Stimulated activated naive B cell treated with anti-CD40 and anti-IgM and Interleukin-4, amounts not matched to agents 10 μg/mL and 1 μg/mL and 100 μg/mL, for 72 hours (primary cell): ENCODE measurements at places on chromosomes 2 and 18.

- no peaks in the 10 kb centered on the region for H3K36me3 ChIP-seq
- DNase-seq, result no peak
- H3K4me1 ChIP-seq, result no peaks in the 10 kb centered on the region
- peaks cover 61% of the 10 kb centered on the region for H3K27me3 ChIP-seq
- H3K27ac ChIP-seq, result no peak overlapping the region
Observed at GRCh38 chr2:113072584-113072983, 4.8 kb downstream of the IL1F10 start.

DNA sequence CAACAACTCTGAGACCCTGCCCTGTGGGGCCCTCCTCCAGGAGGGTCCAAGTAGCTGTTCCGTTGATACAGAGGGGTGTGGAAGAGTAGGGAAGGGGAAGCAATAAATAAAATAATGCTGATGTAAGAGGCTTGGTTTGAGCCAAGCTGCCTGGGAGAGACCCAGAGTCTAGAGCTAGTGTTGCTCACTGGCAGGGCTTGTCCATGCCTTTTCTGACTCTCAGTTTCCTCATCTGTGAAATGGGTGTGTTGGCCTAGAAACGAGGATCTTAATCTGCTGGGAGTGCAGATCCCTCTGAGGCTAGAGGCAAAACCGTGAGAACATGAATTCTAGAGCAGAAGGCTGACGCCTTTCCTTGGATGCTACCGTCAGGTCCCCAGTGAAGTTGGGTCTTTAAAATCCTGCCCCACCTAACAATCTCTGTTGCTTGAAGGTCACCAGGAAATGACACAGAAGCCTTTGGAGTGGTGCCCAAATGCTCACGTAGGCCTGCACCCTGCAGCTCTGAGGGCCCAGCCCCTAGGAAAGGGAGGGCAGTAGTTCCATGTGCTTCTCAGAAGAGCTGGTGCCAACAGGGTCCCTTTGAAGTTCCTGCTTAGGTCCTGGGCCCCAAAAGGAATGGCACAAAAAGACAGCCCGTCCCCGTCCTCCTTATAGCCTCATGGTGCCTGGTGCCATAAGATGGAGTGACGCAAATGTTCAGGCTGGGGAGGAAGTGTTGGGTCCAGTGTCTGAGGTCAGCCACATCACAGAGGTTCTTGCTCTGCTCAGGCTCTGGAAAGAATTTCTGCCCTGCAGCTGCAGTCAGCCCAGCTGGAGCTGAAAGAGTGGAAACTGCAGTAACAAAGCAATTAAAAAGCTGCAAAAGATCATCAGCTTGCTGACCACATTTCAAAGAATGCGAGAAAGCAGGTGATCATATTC is 73.2 kb upstream of the SMAD2 start:
- no peak for DNase-seq
- peaks cover 35% of the 10 kb centered on the region for H3K27me3 ChIP-seq
- H3K27ac ChIP-seq, result no peak overlapping the region
- H3K36me3 ChIP-seq, result no peaks in the 10 kb centered on the region
- no peak overlapping the region for H3K4me3 ChIP-seq
- H3K4me1 ChIP-seq, result peaks cover 11% of the 10 kb centered on the region

DNA sequence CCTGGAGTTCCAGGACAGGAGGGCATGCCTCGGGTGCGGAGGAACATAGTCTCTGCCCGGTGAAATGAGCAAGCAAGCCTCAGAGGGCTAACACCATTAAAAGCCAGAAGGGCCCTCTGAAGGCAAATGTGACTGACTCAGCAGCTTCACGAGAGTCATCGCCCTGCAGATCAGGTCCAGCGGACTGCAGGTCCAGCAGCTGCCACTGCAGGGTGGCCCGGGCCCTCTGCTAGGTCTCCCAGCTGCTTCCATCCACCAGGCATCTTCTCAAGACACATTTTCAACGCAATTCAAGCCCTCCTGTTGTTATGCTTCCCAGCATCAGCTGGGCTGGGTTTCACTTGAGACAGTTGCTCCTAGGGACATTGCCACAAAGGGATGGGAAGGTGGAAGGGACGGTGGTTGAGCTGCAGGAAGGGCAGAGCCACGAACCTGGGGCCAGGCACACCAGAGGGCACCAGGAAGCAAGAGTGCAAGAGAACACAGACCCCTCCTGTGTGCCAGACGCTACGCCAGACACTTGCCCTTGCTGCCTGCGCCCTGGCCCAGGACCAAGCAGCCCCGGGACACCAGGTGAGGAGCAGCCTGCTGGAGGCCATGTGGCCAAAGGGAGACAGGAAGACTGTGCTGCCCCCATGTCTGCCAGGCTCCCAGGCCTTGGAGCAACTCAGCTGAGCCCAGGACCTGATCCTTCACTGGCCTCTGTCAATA is 173.0 kb downstream of the HDAC4 start:
- DNase-seq, result no peak
- H3K36me3 ChIP-seq, result peaks cover 11% of the 10 kb centered on the region

- no peak for DNase-seq
- no peak overlapping the region for H3K4me3 ChIP-seq
- no peaks in the 10 kb centered on the region for H3K27me3 ChIP-seq
- no peaks in the 10 kb centered on the region for H3K36me3 ChIP-seq
- no peak overlapping the region for H3K27ac ChIP-seq
- no peaks in the 10 kb centered on the region for H3K4me1 ChIP-seq
Observed at GRCh38 chr2:142675398-142675797, 202.1 kb upstream of the KYNU start.

DNA sequence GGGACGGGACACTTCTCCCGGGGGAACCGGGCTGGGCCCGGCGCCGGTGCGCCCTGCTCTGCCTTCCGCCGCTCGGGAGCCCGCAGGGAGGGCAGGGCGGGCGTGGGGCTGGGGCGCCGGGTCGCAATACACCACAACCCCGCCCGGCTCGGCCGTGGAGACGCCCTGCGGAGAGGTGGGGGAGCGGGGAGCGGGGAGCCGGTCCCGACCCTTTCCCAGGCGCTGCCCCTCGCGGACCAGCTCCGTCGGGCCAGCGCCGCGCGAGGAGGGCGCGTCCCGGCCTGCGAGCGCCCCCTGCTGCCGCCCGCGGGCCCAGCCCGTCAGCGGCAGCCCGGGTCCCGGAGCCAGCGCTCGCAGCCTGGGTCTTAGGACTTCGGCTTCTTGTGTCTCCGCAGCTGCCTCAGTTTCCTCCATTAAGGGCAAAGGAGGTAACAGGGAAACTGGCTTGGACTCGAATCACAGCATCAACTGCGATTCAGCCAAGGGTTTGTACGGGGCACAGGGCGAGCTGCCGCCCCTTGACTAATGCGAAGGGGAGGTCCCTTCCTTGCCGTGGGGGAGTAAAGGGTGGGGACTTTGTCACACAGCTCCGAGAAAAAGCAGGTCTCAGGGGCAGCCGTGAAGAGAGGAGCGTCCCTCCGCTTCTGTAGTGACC is 635 bp upstream of the ADRA2B start:
- H3K4me1 ChIP-seq, result peaks cover 44% of the 10 kb centered on the region
- peaks cover 38% of the 10 kb centered on the region for H3K27me3 ChIP-seq
- peaks cover 3% of the 10 kb centered on the region for H3K36me3 ChIP-seq

DNA sequence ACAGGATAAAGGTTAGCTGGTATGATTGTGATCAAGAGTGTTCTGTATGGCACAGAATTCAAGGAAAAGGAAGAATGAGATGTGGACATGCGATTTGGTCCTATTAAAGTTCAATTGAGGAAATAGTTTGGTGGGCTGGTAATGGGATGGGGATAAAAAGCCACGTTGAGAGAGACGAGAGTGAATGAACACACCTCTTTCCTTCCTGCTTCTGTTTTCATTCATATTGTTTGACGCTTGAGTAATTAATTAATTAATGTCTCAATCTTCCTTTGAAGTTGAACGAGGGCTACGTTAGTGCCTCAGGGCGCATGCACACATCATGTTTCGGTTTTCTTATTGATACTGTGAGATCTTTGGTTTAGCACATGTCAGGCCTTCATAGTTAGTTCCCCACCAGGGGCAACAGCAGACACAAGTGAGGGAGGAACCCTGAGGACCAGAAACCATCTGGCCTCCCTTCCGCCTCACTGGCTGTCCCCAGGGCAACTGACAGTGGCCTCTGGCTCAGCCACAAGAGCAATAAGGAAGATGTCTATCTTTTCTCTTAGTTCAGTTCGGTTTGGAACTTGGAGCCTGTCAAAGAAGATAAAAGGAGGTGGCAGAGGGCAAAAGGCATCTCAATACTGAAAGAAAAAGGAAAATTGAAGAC is 116.0 kb downstream of the LIPG start:
- H3K36me3 ChIP-seq, result no peaks in the 10 kb centered on the region
- H3K4me3 ChIP-seq, result no peak overlapping the region
- H3K4me1 ChIP-seq, result peaks cover 3% of the 10 kb centered on the region
- no peak overlapping the region for H3K27ac ChIP-seq
- DNase-seq, result no peak
- peaks cover 10% of the 10 kb centered on the region for H3K27me3 ChIP-seq

GRCh38 chr2:239460780-239461179 is 60.0 kb upstream of the HDAC4 start:
- H3K4me1 ChIP-seq, result no peaks in the 10 kb centered on the region
- DNase-seq, result no peak
- H3K27me3 ChIP-seq, result peaks cover 23% of the 10 kb centered on the region
- no peak overlapping the region for H3K4me3 ChIP-seq

- no peaks in the 10 kb centered on the region for H3K4me1 ChIP-seq
- no peak overlapping the region for H3K27ac ChIP-seq
- DNase-seq, result no peak
- no peaks in the 10 kb centered on the region for H3K36me3 ChIP-seq
- no peak overlapping the region for H3K4me3 ChIP-seq
Observed at GRCh38 chr2:220366765-220367164, 739.3 kb downstream of the SLC4A3 start.

DNA sequence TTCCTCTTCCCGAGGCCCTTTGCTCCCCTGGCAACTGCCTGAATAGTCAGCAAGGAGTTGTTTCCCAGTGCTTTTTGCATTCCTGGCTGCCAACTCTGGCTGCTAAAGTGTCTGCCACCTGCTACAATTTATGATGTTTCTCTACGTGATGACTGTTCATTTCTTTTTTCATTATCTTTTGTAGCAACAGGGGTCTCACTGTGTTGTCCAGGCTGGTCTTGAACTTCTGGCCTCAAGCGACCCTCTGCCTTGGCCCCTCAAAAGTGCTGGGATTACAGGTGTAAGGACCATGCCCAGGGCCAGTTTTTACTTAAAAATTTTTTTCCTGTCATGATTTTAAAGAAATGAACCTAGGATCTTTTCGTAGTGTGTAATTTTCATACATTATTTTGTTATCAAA is 11.3 kb downstream of the EHBP1 start:
- peaks cover 12% of the 10 kb centered on the region for H3K4me1 ChIP-seq
- H3K27ac ChIP-seq, result no peak overlapping the region
- no peak overlapping the region for H3K4me3 ChIP-seq

DNA sequence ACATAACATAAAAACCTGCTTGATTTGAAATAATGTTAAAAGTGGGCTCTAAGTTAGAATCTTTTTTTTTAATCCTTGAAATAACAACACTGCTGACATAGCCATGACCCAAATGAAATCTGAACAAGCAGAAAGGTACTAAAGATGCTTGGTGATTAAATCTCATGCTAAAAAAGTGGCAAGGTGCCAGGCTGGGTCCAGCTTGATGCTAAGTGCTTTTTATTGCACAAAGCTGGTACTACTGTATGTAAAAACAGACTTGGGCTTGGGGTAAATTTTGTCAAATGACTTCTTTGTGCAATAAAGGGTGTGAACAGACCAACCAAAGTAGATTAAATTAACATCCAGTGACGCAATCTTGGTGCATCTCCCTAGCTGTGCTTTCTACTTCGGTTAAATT is 13.4 kb downstream of the BCL11A start:
- DNase-seq, result no peak
- H3K27ac ChIP-seq, result no peak overlapping the region
- H3K36me3 ChIP-seq, result peaks cover 52% of the 10 kb centered on the region
- no peak overlapping the region for H3K4me3 ChIP-seq
- H3K4me1 ChIP-seq, result peaks cover 54% of the 10 kb centered on the region

- no peak overlapping the region for H3K4me3 ChIP-seq
- no peak overlapping the region for H3K27ac ChIP-seq
- peaks cover 13% of the 10 kb centered on the region for H3K36me3 ChIP-seq
- peaks cover 41% of the 10 kb centered on the region for H3K4me1 ChIP-seq
- peak; percentile 40 for DNase-seq
Observed at GRCh38 chr2:191222507-191222906, 22.7 kb upstream of the MYO1B start.

DNA sequence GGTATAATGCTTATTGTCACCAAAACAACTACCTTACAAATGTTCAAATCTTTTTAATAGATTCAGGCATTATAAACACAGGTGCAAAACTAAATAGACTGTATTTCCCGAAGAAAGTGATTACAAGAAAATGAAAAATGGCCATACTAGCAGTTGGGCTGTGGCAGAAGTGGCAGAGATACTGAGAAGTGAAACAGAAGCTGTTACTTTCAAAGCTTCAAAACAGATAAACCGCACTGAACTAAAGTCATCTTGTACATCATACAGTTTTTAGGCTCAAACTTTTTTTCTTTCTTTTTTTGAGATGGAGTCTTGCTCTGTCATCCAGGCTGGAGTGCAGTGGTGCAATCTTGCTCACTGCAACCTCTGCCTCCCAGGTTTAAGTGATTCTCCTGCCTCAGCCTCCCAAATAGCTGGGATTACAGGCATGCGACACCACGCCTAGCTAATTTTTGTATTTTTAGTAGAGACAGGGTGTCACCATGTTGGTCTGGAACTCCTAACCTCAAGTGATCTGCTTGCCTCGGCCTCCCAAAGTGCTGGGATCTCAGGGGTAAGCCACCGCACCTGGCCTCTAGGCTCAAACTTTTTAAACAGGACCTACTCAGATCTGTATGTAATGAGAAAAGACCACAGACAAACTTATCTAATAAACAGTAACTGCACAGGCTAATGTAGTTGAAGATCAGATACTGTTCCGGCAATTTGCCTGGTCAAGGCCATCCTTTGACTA is 77.9 kb upstream of the SATB2 start:
- no peaks in the 10 kb centered on the region for H3K36me3 ChIP-seq
- no peak overlapping the region for H3K4me3 ChIP-seq

DNA sequence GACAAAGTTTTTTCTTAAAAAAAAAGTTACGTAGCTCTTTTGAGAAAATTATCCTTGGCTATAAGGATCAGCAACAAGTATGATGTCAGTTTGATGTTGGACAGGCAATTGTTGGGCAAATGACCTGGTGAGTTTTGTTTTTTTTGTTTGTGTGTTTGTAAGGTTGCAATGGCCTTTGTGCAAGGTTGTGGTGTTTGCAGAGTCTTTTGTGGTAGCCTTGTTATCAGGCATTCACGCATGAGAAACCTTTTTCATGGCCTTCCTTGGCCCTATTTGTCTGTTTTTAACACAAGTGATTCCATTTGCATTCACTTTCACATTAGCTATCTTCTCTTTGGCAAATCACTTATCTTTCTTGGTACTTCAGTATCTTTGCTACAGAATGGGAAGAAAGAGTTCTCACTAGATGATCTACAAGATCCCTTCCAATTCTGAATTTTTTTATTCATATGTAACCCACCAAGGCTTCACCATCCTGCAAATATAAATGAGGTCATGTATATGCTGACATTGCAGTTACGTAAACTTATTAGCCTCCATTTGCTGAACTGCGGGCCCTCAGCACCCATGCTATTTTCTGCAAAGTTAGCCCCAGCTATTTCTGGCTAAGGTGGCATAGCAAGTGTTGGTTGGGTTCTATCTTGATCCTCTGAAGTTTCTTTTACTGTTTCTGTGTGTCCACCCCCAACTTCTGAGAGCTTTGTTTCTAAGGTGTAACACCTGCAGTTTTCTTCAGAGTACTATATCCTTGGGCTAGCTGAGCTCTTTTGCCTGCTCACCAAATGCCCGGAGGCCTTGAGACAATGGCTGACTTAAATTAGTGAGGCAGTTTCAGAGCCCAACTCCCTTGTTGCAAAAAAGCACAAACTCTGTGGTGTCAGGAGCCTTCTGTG is 667.1 kb downstream of the IRS1 start:
- H3K27me3 ChIP-seq, result peaks cover 8% of the 10 kb centered on the region
- H3K36me3 ChIP-seq, result no peaks in the 10 kb centered on the region
- no peak overlapping the region for H3K4me3 ChIP-seq
- DNase-seq, result no peak
